Activated T-cell treated with anti-CD3 and anti-CD28 coated beads for 4 hours (primary cell): ENCODE measurements at places on chromosomes 2 and 18.

- DNase-seq: no peak
Measured at GRCh38 chr2:9640403-9641104, 9.8 kb upstream of the YWHAQ start.

DNA sequence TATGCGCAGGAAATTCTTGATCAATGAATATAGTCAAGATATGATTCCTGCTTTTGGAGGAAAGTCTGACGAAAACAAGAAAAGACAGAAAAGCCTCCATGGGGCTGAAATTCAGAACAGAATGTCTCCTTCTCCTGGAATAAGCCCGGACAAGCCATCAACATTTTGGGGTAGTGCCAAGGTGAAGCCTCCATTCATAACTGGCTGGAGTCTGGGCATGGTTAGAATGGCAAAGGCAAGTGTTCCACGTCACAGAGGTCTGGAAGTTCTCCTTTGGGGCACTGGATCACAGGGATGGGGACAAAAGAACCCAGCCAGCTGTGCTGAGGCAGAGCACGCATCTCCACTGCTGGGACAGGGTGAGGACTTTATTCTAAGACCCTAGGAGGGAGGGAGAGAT lies 505.7 kb downstream of the CMPK2 start:
- DNase-seq: no peak

- no peak for DNase-seq
Measured at GRCh38 chr2:234308073-234308812, 188.6 kb downstream of the ARL4C start.

DNA sequence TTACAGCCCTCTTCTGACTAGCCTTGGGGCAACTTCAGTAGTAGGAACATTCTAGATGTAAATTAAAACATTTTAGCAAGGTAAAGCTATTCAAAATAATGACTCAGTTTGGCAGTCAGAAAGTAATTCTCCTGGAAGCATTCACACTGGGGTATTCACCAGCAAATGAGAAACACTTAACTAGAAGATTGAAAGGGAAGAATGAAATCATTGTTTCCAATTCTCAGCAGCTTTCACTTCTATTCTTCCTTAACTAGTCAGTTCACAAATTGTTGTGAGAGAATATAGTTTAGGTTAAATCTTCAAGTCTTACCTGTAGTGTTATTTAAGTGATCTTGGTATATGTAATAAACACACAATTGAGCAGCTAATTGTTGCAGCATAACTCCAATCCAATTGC lies 1135.6 kb upstream of the FAM98A start:
- no peak for DNase-seq

- peak; percentile 38 for DNase-seq
Measured at GRCh38 chr2:170930131-170930990, 1.3 kb downstream of the GORASP2 start.

- DNase-seq: no peak
Measured at GRCh38 chr2:274503-274902, 9.8 kb downstream of the ACP1 start.
